Thymus (tissue), 14 donors: ENCODE measurements at places on chromosomes 1 and 21. TPM values are rescaled to one million over a fixed set of nuclear protein-coding genes. Genes with fewer than 3 reads are reported as not detected.

CYP2J2 gene
- polyA plus RNA-seq = 2.8 TPM

GRCh38 chr1:236673289-236673919 is 12.9 kb upstream of the ACTN2 start:
- no peak for DNase-seq
- no peak overlapping the region for H3K27ac ChIP-seq
- no peaks in the 10 kb centered on the region for H3K27me3 ChIP-seq
- no peaks in the 10 kb centered on the region for H3K36me3 ChIP-seq
- H3K4me3 ChIP-seq = no peak overlapping the region

DNA sequence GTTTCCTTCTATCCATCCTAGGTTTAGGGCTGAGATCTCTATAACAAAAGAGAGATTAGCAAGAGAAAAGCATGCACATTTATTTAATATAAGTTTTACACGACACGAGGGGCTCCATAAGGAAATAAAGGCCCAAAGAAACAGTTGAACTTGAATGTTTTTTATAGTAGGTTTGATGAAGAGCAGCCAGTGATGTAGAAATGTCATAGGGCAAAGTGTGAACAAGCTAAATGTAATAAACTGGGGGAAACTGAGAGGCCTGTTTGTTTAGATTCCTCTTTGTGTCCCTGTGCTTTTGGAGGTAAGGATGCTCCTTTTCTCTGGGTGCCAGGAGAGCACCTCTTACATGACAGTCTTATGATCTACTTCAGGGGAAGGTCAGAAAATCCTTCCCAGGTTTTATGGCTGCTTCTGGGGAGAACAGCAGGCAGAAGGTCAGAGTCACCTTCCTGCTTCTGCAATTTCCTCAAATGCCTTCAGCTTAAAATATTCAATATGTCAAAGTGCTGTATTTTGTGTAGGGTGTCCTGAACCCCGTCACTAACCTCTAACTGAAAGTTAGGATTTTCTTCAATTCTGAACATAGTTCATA is 9.5 kb upstream of the HORMAD1 start:
- no peaks in the 10 kb centered on the region for H3K4me1 ChIP-seq
- no peaks in the 10 kb centered on the region for H3K27me3 ChIP-seq
- DNase-seq = no peak
- no peak overlapping the region for H3K27ac ChIP-seq
- no peak overlapping the region for H3K4me3 ChIP-seq

GRCh38 chr1:42943728-42944127 is 14.9 kb downstream of the SLC2A1 start:
- H3K4me3 ChIP-seq = no peak overlapping the region
- peaks cover 23% of the 10 kb centered on the region for H3K36me3 ChIP-seq
- no peaks in the 10 kb centered on the region for H3K27me3 ChIP-seq
- DNase-seq = no peak
- peaks cover 43% of the 10 kb centered on the region for H3K4me1 ChIP-seq
- H3K27ac ChIP-seq = peak overlapping the region; percentile 82

ILDR2 gene
- polyA plus RNA-seq = 0.46 TPM

DNAJC6 gene
- 0.82 TPM for polyA plus RNA-seq

GRCh38 chr1:193283016-193283415 is 96.6 kb upstream of the B3GALT2 start:
- H3K4me1 ChIP-seq = no peaks in the 10 kb centered on the region
- H3K4me3 ChIP-seq = no peak overlapping the region
- H3K36me3 ChIP-seq = no peaks in the 10 kb centered on the region
- H3K27ac ChIP-seq = no peak overlapping the region

DNA sequence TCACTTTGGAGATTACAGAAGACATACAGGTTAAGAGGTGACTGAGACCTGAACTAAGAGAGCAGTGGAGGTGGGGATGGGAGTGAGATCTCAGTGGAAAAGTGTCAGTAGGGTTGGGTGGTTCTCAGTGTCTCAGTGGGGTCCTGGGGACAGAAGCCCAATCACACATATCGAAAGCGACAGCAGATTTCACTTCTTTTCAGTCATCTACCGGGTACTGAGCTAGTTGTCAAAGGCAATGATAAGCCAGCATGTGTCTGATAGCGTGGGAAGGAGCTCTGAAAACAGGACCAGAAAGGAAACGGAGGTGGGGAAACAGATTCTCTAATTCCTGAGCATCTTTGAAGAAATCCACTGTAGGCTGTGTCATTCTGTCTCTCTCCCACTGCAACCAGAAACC is 59.5 kb downstream of the RHOU start:
- no peaks in the 10 kb centered on the region for H3K27me3 ChIP-seq
- no peaks in the 10 kb centered on the region for H3K36me3 ChIP-seq
- H3K27ac ChIP-seq = peak overlapping the region; percentile 74
- no peak overlapping the region for H3K4me3 ChIP-seq
- no peak for DNase-seq

DNA sequence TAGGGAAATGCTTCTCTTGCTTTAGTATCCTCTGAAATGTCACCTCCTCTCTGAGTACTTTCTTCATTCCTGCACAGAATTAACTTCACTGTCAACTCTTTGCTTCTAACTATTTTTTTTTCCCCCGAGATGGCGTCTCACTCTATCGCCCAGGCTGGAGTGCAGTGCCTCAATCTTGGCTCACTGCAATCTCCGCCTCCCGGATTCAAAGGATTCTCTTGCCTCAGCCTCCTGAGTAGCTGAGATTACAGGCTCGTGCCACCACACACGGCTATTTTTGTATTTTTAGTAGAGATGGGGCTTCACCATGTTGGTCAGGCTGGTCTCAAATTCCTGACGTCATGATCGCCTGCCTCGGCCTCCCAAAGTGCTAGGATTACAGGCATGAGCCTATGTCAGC is 1.4 kb upstream of the PLPP3 start:
- no peak overlapping the region for H3K27ac ChIP-seq
- H3K4me1 ChIP-seq = peaks cover 6% of the 10 kb centered on the region
- peaks cover 4% of the 10 kb centered on the region for H3K27me3 ChIP-seq
- H3K4me3 ChIP-seq = no peak overlapping the region
- DNase-seq = no peak

DNA sequence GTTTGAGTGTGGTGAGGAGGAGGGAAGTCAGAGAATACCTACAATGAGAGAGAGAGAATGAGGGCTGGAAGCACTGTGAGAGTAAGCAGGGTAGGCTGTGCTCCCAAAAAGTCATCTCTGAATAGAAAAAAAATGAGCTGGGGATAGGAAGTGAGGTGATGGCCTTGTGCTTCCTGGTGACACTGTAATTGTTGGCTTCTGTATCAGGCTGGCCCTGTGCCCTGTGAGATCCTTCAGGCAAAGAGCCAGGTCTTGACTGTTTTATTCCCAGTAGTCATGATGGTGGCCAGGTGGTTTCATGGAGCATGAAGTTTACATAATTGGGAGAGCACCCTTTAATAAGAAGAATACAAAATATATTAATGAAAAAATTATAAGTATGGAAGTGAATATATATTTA is 20.4 kb upstream of the SPATA6 start:
- H3K4me3 ChIP-seq = no peak overlapping the region
- H3K27me3 ChIP-seq = no peaks in the 10 kb centered on the region
- no peaks in the 10 kb centered on the region for H3K36me3 ChIP-seq
- H3K4me1 ChIP-seq = no peaks in the 10 kb centered on the region

CR2 gene
- polyA plus RNA-seq = 4.6 TPM

DNA sequence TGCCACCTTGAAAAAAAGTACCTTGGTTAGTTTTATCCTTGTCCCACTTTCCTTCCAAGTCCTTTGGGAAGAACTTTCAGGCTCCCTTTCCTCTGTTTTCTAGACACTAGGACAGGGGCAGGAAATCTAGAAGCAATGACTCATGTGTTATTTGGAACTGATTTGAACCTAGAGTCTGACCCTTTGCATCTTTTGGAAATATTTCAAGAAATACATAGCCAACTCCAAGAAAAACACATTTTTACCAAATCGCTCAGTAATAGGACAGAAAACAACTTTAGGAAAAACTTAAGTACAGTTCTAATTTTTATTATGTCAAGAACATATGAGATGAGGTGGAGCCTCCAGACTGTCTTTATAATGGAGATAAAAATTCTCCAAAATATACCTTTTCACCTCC is 292.4 kb downstream of the PTBP2 start:
- DNase-seq = no peak
- no peaks in the 10 kb centered on the region for H3K4me1 ChIP-seq
- H3K27me3 ChIP-seq = no peaks in the 10 kb centered on the region
- no peak overlapping the region for H3K4me3 ChIP-seq
- no peaks in the 10 kb centered on the region for H3K36me3 ChIP-seq
- no peak overlapping the region for H3K27ac ChIP-seq

- no peaks in the 10 kb centered on the region for H3K36me3 ChIP-seq
- H3K4me1 ChIP-seq = peaks cover 22% of the 10 kb centered on the region
- no peak for DNase-seq
- no peak overlapping the region for H3K27ac ChIP-seq
- no peak overlapping the region for H3K4me3 ChIP-seq
Measured at GRCh38 chr1:231611111-231611510, 15.5 kb upstream of the DISC1 start.

GRCh38 chr1:29743931-29744330 is 507.6 kb downstream of the PTPRU start:
- H3K27me3 ChIP-seq = no peaks in the 10 kb centered on the region
- H3K27ac ChIP-seq = no peak overlapping the region
- H3K36me3 ChIP-seq = no peaks in the 10 kb centered on the region
- H3K4me3 ChIP-seq = no peak overlapping the region

CRYAA gene
- polyA plus RNA-seq = 2.3 TPM

DNA sequence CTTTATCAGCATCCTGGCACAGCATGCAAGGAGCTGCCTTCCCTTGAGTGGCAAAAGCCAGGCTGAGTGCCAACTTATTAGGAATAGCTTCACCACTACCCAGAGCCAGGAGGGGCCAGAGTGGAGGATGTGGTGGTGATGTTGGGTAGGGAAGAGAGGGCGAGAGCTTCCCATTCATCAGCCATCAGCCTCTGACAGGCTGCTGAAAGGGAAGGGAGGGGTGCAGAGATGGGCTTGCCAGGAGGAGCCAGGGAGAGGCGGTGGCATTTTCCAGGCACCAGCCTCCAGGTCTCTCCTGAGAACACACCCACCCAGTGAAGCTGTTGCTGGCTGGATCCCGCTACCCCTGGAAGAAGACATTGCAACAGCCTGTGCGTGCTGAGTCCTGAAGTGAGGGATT is 168.5 kb downstream of the ACTL8 start:
- no peak for DNase-seq
- no peak overlapping the region for H3K27ac ChIP-seq
- no peaks in the 10 kb centered on the region for H3K4me1 ChIP-seq

RNF186 gene
- 0.34 TPM for polyA plus RNA-seq

DNA sequence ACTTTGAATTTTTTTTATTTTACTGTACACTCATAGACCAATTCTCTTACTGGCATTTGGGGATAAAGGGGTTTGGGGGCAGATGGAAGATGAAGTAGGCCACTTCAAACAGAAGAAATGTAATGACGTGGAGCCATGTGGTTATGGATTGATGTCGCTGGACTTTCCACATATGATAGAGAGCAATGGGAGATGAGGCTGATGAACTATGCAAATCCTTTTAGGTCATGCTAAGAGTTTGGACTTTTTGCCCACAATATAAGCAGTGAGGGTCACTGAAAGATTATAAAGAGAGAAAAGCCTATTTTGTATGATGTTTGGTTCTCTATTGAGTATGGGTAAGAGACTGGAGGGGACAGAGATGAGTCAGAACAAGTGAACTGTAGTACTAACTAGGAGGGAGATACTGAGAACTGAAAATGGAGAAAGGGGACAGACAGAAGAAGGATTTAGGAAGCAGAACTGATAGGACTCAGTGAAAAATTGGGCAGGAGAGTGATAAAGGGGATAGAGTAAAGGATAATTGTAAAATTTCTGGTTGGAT is 9.2 kb downstream of the C1orf21 start:
- H3K4me3 ChIP-seq = no peak overlapping the region
- H3K27me3 ChIP-seq = no peaks in the 10 kb centered on the region
- no peak for DNase-seq
- H3K27ac ChIP-seq = no peak overlapping the region
- H3K4me1 ChIP-seq = no peaks in the 10 kb centered on the region

DNA sequence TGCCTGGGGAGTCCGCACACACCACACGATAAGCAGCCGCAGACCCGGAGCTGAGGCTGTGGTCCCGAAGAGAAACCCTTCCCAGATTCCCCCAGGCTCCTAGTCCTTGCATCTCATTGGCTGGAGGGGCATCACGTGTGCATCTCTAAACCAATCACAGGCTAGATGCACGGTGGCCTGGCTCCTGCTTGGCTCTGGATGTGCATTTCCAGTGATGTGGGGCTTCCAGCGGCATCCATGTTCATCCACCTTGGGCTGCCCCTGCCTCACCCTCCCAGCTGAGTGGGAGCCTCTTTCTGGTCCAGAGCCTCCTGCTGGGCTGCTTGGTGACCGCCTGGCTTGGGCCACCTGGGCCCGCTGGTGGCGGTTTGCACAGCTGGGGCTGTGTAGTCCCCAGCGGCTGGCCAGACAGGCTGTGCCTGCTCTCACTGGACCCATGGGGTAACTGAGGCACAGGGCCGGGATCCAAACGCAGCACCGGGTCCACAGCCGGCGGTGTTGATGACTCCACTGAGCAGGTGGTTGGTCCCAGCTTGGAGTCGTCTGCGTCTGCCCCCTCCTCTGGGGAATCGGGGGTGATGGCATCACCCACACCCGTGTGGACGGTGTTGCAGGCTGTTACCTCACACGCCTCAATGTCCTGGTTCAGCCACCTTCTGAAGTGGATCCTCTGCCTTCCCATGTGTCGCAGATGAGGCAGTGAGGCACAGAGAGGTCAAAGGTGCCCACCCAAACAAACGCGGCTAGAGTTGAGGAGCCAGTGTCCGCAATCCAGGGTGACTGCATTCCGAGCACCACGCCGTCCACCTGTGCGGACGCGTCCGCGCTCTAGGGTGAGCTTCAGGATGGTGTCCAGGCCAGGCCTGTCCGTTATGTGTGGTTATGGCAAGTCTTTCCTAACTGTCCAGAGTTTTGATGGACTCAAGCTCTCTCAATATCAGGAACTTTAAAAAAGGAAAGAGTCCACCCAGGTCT is 41.3 kb downstream of the COL6A1 start:
- H3K27ac ChIP-seq = no peak overlapping the region
- no peak for DNase-seq
- H3K36me3 ChIP-seq = no peaks in the 10 kb centered on the region
- no peaks in the 10 kb centered on the region for H3K4me1 ChIP-seq
- peaks cover 3% of the 10 kb centered on the region for H3K27me3 ChIP-seq

CD1C gene
- polyA plus RNA-seq = 27.2 TPM

- H3K4me3 ChIP-seq = no peak overlapping the region
- no peak for DNase-seq
- H3K36me3 ChIP-seq = no peaks in the 10 kb centered on the region
Measured at GRCh38 chr1:176998183-176998795, 166.2 kb downstream of the ASTN1 start.

GBP5 gene
- 14.7 TPM for polyA plus RNA-seq

GBP1 gene
- polyA plus RNA-seq = 53.0 TPM

GRCh38 chr1:182476625-182477024 is 26.7 kb downstream of the RGSL1 start:
- H3K36me3 ChIP-seq = no peaks in the 10 kb centered on the region
- H3K27ac ChIP-seq = no peak overlapping the region

INKA2 gene
- polyA plus RNA-seq = 1.5 TPM

IL19 gene
- 1.0 TPM for polyA plus RNA-seq

DNALI1 gene
- 2.1 TPM for polyA plus RNA-seq

DNA sequence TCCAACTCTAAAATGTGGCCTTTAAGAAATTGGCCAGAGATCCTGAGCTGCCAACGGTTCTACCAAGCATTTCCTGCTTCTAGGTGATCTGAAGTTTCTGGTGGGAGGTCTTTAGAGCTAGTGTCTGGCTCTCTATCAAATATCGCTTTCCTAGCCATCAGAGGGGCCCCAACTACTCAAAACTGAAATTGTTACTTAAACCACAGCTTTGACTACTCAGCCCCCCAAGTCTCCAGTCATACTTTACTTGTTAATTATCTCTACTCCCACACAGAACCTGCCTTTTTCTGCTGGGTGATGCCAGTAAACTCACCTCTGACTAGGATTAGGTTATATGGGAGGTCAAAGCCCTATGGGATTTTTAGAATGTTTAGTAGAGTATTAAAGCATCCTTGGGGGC is 95.1 kb downstream of the FASLG start:
- H3K4me3 ChIP-seq = no peak overlapping the region
- H3K4me1 ChIP-seq = peaks cover 4% of the 10 kb centered on the region
- no peak for DNase-seq

KIF17 gene
- 1.0 TPM for polyA plus RNA-seq

C1orf56 gene
- 2.1 TPM for polyA plus RNA-seq
